ENCODE measurements at places on chromosomes 4 and X.

GRCh38 chr4:3358656-3359055, 65.8 kb downstream of the RGS12 start:
- H3K4me3 ChIP-seq = no peak overlapping the region
- no peaks in the 10 kb centered on the region for H3K27me3 ChIP-seq
- no peaks in the 10 kb centered on the region for H3K36me3 ChIP-seq
- DNase-seq = no peak
- no peaks in the 10 kb centered on the region for H3K4me1 ChIP-seq
- no peak overlapping the region for H3K27ac ChIP-seq

DNA sequence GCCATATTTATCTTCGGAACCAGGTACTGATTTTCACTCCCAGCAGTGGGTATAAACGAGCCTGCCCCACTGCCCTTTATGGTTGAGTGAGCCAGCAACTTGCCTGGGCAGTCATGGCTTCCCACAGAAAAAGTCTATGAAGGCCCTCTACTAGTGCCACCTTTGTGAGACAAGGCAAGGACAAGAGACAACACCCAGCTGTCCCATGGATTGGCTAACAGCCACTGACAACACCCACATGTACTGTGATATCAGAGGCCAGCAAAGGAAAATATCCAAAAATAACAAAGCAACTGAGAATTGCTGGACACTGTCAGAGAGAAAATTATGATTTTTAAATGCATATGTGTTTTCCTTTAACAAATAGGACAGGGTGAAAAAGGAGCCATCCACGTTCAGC, 248.4 kb upstream of the TTC29 start:
- no peaks in the 10 kb centered on the region for H3K36me3 ChIP-seq
- no peaks in the 10 kb centered on the region for H3K4me1 ChIP-seq
- no peak for DNase-seq
- no peak overlapping the region for H3K27ac ChIP-seq

- H3K4me3 ChIP-seq = no peak overlapping the region
- H3K27ac ChIP-seq = no peak overlapping the region
- H3K4me1 ChIP-seq = no peaks in the 10 kb centered on the region
- H3K27me3 ChIP-seq = no peaks in the 10 kb centered on the region
- DNase-seq = no peak
Observed at GRCh38 chr4:5562476-5562875, 145.9 kb downstream of the EVC2 start.

GRCh38 chr4:83964996-83965541, 429.2 kb downstream of the GPAT3 start:
- no peak for DNase-seq
- no peaks in the 10 kb centered on the region for H3K36me3 ChIP-seq
- H3K27me3 ChIP-seq = no peaks in the 10 kb centered on the region

DNA sequence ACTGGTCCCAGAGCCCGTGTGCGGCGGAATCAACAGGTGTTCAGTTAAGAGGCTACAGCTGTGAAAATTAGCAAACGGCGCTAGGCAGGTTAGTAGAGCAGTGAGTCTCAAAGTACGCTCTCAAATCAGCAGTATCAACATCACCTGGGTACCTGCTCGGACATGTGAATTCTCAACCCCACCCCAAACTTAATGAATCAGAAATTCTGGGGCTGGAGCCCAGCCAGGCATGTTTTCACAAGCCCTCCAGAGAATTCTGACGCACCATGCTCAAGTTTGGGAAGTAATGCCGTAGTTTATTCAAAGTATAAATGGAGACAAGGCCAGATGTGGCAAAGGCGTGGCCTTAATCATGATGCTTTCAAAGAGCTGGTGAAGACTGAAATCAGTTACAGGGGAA, 58.2 kb upstream of the PTCHD1 start:
- no peaks in the 10 kb centered on the region for H3K27me3 ChIP-seq
- no peaks in the 10 kb centered on the region for H3K36me3 ChIP-seq
- DNase-seq = peak; percentile 59
- H3K27ac ChIP-seq = no peak overlapping the region
- H3K4me1 ChIP-seq = peaks cover 6% of the 10 kb centered on the region
- no peak overlapping the region for H3K4me3 ChIP-seq

DNA sequence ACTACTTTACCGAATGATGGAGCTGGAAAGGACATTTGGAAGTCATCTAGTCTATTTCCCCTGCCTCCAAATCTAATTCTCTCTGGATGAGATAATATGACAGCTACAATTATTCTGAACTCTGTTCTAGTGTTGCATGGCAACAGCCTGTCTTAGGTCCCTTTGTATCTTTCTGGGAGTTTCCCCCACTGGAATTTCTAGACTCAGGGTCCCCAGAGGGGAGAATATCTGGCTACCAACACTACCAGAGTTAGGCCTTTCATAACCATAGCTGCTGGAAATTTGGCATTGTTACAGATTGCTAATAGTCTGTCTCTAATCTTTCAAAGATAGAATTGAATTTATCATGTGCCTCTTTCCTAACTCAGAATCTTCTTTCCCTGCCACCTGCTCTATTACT, 4.5 kb downstream of the MSN start:
- H3K27ac ChIP-seq = peak overlapping the region; percentile 97
- H3K4me1 ChIP-seq = peaks cover 57% of the 10 kb centered on the region
- H3K4me3 ChIP-seq = no peak overlapping the region
- H3K36me3 ChIP-seq = peaks cover 22% of the 10 kb centered on the region

DNA sequence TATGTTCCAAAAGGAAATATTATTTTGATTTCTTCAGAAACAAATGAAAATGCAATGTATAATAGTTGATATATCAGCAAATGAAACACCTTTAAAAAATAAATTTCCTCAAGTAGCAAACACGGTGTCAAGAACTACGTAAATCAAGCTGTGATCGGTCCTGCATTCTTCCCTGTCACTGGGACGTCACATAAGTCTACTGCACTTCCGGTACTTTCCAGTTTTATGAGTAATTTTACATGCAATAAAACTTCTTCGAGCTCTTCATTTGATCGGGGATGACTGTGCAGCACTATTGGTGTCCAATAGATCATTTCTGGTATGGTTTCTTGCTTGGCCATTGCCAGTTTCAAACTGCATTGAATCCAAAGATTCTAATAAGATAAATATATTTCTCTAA, 114.0 kb upstream of the VEGFC start:
- peaks cover 38% of the 10 kb centered on the region for H3K4me1 ChIP-seq
- H3K36me3 ChIP-seq = no peaks in the 10 kb centered on the region
- no peak for DNase-seq
- H3K27ac ChIP-seq = peak overlapping the region; percentile 34
- H3K27me3 ChIP-seq = no peaks in the 10 kb centered on the region

DNA sequence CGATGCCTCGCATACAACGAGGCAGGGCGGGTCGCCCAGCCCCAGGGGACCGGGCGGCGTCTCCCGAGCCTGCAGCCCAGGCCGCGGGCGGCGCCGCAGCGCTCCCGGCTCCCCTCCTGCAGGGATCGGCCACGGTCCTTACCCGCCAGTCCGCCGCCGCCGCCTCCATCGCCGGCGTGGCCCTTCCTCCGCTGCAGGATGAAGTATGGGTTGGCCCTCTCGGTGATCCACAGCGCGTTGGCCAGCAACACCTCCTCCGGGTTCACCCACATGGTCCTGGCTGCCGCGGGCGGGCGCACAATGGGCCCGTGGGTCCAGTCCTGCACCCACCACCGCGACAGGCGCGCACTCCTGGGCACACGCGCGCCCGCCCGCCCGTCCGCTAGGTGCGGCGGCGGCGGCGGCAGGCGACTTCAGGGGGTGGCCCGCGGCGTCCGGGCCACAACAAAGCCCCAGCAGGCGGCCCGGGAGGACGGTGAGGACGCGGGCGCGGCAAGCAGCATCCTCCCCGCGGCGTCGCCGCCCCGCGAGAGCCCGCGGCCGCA, 339 bp downstream of the TBC1D9 start:
- H3K27me3 ChIP-seq = no peaks in the 10 kb centered on the region
- no peaks in the 10 kb centered on the region for H3K36me3 ChIP-seq
- DNase-seq = peak; percentile 51
- H3K4me3 ChIP-seq = peak overlapping the region; percentile 79
- H3K4me1 ChIP-seq = no peaks in the 10 kb centered on the region

DNA sequence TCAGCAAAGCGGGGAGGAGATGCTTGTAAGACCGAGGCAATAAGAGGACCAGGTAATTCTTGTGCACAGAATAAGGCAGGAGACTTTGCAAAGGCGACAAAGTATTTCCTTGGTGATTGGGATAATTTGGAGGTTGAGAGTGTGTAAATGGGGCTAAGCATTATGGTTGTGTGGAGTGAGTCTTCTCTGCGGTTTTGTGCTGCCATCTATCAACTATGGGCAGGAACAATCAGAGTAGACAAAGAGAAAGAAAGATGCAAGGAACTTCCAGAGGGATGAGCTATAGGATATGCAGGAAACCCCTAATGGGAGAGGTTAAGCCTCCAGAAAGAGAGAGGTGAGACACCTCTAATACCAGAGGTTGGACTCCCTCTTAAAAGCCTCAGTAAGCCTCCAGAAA, 339.8 kb downstream of the PAPSS1 start:
- no peak for DNase-seq
- no peak overlapping the region for H3K4me3 ChIP-seq
- no peaks in the 10 kb centered on the region for H3K36me3 ChIP-seq
- H3K4me1 ChIP-seq = no peaks in the 10 kb centered on the region
- no peaks in the 10 kb centered on the region for H3K27me3 ChIP-seq

- H3K27ac ChIP-seq = no peak overlapping the region
- H3K4me1 ChIP-seq = peaks cover 9% of the 10 kb centered on the region
- DNase-seq = no peak
- no peaks in the 10 kb centered on the region for H3K27me3 ChIP-seq
- H3K4me3 ChIP-seq = no peak overlapping the region
Observed at GRCh38 chr4:163554870-163555465, 60.5 kb downstream of the TMA16 start.

DNA sequence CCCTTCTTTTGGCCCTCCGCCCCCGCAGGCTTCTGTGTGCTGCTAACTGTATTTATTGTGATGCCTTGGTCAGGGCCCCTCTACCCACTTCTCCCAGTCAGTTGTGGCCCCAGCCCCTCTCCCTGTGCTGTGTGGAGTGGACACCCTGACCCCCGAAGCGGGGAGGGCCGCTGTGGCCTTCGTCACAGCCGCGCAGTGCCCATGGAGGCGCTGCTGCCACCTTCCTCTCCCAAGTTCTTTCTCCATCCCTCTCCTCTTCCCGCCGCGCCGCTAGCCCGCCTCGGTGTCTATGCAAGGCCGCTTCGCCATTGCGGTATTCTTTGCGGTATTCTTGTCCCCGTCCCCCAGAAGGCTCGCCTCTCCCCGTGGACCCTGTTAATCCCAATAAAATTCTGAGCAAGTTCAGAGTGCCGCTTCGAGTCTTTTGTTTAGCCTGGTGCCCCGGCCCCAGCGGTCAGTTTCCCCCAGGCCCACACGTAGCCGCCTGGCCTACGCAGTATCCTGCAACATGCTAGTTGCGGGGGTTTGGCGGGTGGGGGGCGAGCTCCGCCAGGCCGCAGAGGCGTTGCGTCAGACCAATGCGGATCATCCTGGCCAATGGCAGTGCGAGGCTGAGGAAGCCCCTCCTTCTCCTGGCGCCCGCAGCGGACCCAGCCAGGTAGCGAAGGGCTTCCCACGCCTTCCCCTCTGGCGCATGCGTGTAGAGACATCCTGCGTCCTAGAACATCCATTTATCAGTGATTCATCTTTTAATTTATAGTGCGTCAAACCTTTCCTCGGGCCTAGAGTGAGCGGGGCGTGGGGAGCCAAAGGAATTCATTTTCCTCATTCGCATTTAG, 5.6 kb upstream of the KANTR start:
- H3K4me3 ChIP-seq = peak overlapping the region; percentile 22
- H3K27me3 ChIP-seq = no peaks in the 10 kb centered on the region
- H3K4me1 ChIP-seq = peaks cover 2% of the 10 kb centered on the region
- H3K36me3 ChIP-seq = peaks cover 28% of the 10 kb centered on the region
- DNase-seq = peak; percentile 82

DNA sequence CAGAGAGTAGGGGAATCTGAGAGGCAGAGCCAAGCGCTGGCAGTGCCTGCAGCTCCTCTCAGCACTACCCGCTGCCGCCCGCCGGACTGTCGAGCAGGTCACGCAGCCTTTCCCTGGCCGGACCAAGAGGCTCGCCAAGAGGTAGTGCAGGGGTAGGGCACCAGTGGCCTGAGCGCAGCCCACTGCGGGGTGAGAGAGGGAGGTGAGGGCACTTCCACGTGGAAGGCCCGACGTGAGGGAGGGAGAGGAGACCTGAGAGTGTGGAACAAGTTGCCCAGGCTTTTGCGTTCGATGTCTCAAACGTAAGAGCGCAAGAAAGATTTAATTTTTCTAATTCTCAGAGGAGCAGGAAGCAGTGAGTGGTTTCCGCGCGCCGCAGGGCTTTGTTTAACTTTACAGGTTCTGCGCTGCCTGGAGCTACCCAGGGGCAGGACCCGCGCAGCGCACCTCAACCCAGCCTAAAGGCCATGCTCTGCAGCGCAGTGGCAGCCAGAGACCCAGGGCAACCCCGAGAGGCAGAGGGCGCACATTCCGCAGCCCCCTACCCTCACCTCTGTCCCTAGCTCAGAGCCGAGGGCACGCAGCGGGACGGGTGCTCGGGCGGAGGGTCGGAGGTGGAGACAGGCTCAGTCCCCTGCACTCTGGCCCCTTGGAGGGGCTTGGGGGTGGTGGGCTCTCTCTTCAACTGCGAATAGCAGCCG, 14.9 kb downstream of the ARHGAP36 start:
- no peaks in the 10 kb centered on the region for H3K36me3 ChIP-seq
- DNase-seq = no peak
- no peak overlapping the region for H3K4me3 ChIP-seq
- no peaks in the 10 kb centered on the region for H3K4me1 ChIP-seq
- H3K27me3 ChIP-seq = peaks cover under 1% of the 10 kb centered on the region

DNA sequence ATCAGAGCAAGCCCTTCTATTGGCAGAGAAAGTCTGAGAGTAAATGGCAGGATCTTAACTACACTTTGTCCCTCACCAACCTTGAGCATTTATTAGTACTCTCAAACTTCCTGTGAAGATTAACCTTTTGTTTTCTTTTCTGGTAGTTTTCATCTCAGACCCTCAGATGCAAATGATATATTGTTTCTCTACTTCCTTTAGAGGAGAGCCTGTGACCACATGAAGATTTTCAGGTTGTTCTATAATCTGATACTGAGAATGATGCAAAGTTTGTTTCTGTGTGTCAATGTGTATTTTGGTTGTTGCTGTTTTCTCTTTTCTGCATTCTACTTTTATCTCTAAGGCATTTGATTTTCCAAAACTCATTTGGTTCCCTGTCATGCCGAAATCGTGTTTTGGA, 165.8 kb upstream of the CYSLTR1 start:
- DNase-seq = no peak
- H3K36me3 ChIP-seq = no peaks in the 10 kb centered on the region
- no peaks in the 10 kb centered on the region for H3K4me1 ChIP-seq

DNA sequence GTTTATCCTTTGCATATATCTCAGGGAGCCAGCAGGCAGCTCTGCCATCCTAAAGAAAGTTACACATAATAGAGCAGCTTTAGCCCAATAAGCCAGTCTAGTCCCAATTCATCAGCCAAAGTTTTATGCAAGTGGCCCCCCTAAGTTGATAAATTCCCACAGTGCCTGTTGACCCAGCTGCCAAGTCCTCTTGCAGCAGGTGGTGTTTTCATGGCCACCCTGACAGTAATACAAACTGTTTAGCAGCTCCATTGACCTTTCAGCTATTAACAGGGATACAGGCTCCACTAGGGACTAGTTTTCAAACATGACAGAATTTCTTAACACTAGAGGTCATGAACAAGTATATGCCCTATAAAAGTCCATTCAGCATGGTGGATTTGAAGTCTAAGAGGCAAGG, 77.5 kb downstream of the HHIP start:
- H3K27ac ChIP-seq = no peak overlapping the region
- H3K4me3 ChIP-seq = no peak overlapping the region
- no peaks in the 10 kb centered on the region for H3K4me1 ChIP-seq
- DNase-seq = no peak
- H3K27me3 ChIP-seq = no peaks in the 10 kb centered on the region

Measured in RWPE2 (cell line).